Hematopoietic multipotent progenitor cell (in vitro differentiated cells): ENCODE measurements at places on chromosomes 11 and 22.
A peak's percentile ranks its signal among the peaks of the same experiment; 100 is the strongest.

- DNase-seq: no peak
Observed at GRCh38 chr11:64934682-64935358, 873 bp downstream of the GPHA2 start.

DNA sequence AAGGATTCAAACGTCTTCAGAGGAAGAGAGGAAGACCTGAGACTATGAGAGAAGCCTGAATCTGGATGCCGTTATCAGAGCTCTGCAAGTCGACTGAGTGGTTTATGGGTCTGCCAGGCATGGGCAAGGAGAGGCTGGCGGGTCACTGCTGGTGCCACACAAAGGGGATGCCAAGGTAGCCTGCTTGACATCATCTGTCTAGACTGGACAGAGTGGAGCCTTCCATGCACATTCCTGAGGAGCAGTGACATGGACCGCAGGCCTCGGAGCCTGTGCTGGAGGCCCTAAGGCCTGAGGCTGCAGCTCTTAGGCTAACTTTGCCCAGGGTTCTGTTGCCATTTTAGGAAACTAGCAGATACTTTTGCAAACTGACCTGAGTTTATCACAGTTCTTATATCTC, 127.4 kb downstream of the WT1 start:
- DNase-seq: no peak

DNA sequence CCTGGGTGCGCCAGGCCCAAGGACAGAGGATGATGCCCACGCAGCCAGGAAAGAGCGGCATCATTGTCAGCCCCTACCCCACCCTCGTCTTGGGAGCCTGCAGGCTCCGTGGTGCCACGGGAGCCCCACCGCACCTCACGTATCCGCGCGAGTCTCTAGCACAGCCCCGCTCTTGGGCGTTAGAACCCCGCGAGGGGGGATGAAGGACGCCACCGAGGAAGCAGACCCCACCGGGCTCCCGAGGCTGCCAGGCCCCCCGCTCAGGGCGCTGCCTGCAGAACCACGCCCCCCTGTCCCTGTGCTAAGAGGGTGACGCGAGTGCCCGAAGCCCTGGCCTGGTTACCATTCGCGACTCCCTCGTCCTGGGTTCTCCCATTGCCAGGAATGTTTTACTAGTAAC, 52.3 kb upstream of the MS4A8 start:
- DNase-seq: no peak

- no peak for DNase-seq
Observed at GRCh38 chr11:121426476-121427399, 25.4 kb upstream of the SORL1 start.

- DNase-seq: peak; percentile 34
Observed at GRCh38 chr11:32210556-32210955, 119.7 kb downstream of the RCN1 start.

- DNase-seq: no peak
Observed at GRCh38 chr22:19730198-19730597, 6.9 kb downstream of the GP1BB start.
